Kidney epithelial cell (primary cell): ENCODE measurements at places on chromosomes 1 and 21. TPM values are rescaled to one million over a fixed set of nuclear protein-coding genes. Genes with fewer than 3 reads are reported as not detected.

CEP85 gene
- total RNA-seq = 7.5 and 9.7 TPM in 2 replicates

TTLL7 gene
- total RNA-seq = 2.4 and 4.4 TPM in 2 replicates

GRCh38 chr1:110676970-110677369, 2.2 kb upstream of the KCNA3 start:
- DNase-seq = no peak

DNA sequence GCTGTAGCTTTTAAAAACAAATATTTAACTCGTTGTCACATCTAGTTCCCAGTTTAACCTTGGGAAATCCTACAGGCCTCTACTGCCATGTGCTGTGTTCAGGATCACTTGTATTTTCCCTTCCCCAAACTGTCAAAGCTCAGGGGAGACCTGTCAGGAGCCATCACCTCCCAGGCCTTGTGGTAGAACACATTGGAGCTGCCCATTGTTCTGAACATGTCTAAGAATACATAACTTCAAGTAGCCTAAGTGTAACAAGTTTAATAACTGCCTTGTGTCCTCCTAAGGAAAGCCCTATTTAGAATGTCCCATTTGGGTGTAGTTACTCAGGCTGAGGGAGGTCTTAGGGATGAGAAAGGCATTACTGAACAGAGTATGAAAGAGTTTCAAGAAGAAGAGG, 28.6 kb upstream of the PIGC start:
- DNase-seq = no peak

- DNase-seq = no peak
Observed at GRCh38 chr1:198167436-198167934, 10.7 kb downstream of the NEK7 start.
